T-helper 17 cell (primary cell): ENCODE measurements at places on chromosomes 1 and 21.

DNA sequence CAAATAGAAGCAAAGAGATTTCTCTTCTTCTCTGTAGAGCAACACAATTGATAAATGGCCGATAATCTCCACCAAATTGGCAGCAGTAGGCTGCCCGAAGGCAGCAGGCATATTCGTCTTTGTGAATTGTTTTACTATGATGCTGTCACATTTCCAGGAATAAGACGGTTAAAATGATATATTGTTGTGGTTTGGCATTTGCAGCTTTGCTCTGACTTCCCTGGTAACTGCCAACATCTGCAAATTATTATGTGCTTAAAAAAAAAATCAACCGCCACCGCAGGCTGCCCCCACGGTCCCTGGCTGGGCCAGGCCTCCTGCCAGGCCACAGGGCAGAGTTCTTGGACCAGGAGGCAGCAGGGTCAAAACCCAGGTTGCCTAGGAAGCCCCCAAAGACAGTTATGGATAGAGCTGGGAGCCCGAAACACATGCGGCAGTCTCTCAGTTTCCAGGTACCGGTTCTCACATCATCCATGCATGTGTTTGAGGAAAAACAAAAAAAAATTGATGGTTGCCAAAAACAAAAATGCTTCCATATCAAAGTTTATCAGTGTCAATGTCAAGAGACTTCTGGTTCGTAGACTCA lies 179.3 kb downstream of the ETS2 start:
- no peak for DNase-seq

DNA sequence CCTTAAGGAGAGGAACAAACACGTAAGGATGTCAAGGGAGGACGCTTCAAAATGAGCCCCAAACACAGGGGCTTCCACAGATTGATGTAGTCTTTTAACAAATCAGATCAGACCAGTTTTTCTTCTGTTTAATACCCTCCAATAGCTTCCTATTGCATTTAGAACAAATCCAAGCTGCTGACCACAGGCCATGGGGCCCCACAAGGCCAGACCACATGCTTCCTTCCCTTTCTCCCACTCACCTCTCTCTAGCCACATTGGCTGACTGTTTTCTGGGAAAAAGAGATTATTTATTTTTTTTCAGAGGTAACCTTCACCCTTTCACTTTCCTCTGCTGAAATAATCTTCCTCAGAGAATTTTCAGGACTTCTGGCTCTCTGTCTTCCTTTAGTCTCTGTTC lies 380.6 kb downstream of the SIPA1L2 start:
- no peak for DNase-seq

GRCh38 chr1:68220420-68220819 lies 11.9 kb downstream of the WLS start:
- DNase-seq, result no peak

DNA sequence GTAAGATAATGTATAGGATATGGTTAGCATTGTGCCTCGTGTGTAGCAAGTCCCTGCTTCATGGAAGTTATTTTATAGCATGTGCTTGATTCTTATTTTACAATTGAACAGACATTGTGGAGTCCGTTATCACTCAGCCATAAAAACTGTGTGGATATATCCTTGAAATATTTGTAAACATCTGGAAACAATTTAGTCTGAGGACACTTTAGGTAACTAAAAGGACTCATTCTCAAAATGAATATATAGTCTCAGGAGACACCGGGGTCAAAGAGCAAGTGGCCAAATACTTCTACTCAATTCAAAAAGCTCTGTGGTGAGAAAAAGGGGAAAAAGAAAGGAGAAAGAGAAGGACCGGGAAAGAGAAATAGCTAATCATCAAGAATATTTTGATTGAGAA lies 23.7 kb downstream of the PRRX1 start:
- DNase-seq, result no peak

DNA sequence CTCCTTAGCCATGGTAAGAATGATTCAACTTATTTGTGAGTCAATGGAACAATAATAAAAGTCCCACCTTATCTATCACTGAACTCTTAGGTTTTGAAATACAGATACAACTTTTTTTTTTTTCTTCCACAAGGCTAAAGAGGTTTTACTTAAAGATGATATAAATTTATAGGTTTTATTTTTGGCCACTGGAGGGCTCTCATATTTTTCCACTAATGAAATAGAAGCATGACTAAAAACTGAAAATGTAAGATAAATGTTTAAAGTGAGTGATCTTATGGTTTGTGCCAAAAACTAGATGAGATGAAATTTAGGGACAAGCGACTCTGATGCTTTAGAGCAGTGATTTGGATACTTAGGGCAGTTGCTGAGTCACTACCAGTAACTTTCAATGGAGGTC lies 499.0 kb downstream of the NUF2 start:
- DNase-seq, result no peak
